Caco-2 (cell line): ENCODE measurements at places on chromosomes 16 and 17.

- no peaks in the 10 kb centered on the region for H3K36me3 ChIP-seq
- H3K27me3 ChIP-seq: no peaks in the 10 kb centered on the region
- no peak overlapping the region for H3K27ac ChIP-seq
- H3K4me3 ChIP-seq: no peak overlapping the region
- DNase-seq: no peak
Observed at GRCh38 chr17:6195123-6195522, 124.9 kb downstream of the WSCD1 start.

- H3K36me3 ChIP-seq: no peaks in the 10 kb centered on the region
- H3K27ac ChIP-seq: no peak overlapping the region
- no peaks in the 10 kb centered on the region for H3K4me1 ChIP-seq
- H3K4me3 ChIP-seq: no peak overlapping the region
- DNase-seq: peak; percentile 16
- H3K27me3 ChIP-seq: no peaks in the 10 kb centered on the region
Observed at GRCh38 chr16:21166561-21166961, 8.1 kb downstream of the LDAF1 start.

DNA sequence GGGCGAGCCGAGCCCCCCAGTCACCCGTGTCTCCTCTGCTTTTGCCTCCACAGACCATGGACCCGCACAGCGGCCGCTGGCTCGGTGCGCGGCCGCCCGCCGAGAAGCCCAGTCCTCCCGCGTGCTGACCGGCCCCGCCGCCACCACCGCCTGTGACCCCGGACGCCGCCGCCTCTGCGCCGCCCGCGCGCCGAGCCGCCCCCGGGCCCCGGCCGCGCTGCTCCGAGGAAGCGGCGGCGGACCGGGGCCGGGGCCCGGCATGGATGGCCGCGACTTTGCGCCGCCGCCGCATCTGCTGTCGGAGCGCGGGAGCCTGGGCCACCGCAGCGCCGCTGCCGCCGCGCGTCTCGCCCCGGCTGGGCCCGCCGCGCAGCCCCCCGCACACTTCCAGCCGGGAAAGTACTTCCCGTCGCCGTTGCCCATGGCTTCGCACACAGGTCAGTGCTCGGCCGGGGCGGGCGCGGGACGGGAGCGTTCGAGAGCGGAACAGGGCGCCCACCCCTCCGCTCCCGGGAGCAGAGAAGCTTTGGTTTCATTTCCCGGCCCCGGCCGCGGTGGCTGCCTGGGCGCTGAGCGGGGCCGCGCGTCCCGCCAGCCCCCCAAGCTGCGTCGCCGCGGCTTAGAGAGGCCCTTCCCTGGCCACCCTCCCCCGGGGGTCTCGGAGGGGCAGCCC, 4.4 kb downstream of the BAHCC1 start:
- no peaks in the 10 kb centered on the region for H3K27me3 ChIP-seq
- no peak overlapping the region for H3K27ac ChIP-seq
- peak; percentile 37 for DNase-seq
- H3K36me3 ChIP-seq: peaks cover 1% of the 10 kb centered on the region; the same call in 1 of the 2 replicates
- H3K4me3 ChIP-seq: peak overlapping the region; percentile 94

DNA sequence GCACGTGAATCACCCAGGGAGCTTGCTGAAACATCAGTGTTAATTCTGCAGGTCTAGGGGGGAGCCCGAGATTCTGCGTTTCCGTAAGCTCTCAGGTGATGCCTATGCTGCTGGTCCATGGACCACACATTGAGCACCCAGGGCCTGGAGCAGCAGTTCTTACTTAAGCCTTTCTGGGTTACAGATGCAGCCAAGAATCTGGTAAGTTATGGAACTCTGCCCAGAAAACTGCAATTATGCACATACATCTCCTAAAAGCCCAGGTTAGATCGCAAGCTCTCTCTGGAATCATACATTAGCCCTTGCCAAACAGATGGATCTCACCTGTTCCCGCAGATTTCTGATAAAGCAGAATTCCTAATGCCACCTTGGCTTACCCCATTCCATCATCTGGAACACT, 265.9 kb upstream of the SALL1 start:
- H3K36me3 ChIP-seq: no peaks in the 10 kb centered on the region
- 0 out of 2 replicates have a peak, but pooled peaks cover 1% of the 10 kb centered on the region for H3K27me3 ChIP-seq
- DNase-seq: no peak
- no peaks in the 10 kb centered on the region for H3K4me1 ChIP-seq

GRCh38 chr16:71460941-71461340, 1.1 kb downstream of the ZNF23 start:
- H3K27me3 ChIP-seq: no peaks in the 10 kb centered on the region
- peak overlapping the region; percentile 97 for H3K4me3 ChIP-seq
- no peak overlapping the region for H3K27ac ChIP-seq
- DNase-seq: no peak
- H3K4me1 ChIP-seq: peaks cover 7% of the 10 kb centered on the region; the same call in 1 of the 2 replicates

DNA sequence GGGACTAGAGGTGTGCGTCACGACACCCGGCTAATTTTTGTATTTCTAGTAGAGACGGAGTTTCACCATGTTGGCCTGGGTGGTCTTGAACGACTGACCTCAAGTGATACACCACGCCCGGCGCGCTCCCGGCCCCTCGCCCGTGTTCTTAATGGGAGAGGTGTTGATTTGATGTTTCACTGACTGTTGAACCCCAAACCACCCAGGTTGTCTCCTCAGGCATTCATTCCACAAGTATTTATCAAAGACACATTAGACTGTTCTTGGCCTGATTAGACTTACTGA, 1.4 kb downstream of the CENPN start:
- peak overlapping the region; percentile 100 for H3K27ac ChIP-seq
- no peaks in the 10 kb centered on the region for H3K27me3 ChIP-seq
- DNase-seq: no peak
- peaks cover 13% of the 10 kb centered on the region; the same call in 1 of the 2 replicates for H3K4me1 ChIP-seq
- peak overlapping the region; percentile 85 for H3K4me3 ChIP-seq

DNA sequence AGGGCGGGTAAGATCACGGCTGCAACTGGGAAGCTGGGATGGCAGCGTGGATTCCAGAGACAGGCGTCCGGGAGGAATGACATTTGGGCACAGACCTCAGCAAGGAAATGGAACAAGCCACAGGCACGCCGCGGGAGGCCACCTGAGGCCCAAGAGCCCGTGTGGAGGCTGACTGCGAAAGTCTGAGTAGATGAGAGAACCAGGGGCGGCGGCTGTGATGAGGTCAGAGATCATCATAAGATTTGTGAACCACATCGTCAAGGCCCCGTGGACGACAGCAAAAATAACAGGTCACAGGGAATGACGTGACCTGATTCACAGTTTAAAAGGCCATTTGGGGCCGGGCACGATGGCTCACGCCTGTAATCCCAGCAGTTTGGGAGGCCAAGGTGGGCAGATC, 48.2 kb downstream of the MRM3 start:
- no peak for DNase-seq
- H3K36me3 ChIP-seq: no peaks in the 10 kb centered on the region
- H3K27ac ChIP-seq: no peak overlapping the region

DNA sequence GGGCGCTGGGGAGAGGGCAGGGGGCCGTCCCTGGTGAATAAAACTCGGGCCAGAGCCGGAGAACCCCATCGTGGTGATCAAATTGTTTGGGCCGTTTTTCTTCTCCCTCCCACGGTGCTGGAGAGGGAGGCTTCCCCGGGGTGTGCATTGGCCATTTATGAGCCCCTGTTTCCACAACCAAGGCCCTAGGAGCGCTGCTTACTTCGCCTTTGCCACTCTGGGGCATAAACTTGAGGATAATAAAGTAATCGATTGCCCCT, 544 bp downstream of the CCP110 start:
- H3K27ac ChIP-seq: no peak overlapping the region
- no peaks in the 10 kb centered on the region for H3K36me3 ChIP-seq
- H3K4me1 ChIP-seq: peaks cover 11% of the 10 kb centered on the region; the same call in 1 of the 2 replicates
- DNase-seq: no peak

GRCh38 chr16:31327646-31328225, 27.2 kb upstream of the ITGAX start:
- no peak for DNase-seq
- no peaks in the 10 kb centered on the region for H3K36me3 ChIP-seq
- no peaks in the 10 kb centered on the region for H3K27me3 ChIP-seq

DNA sequence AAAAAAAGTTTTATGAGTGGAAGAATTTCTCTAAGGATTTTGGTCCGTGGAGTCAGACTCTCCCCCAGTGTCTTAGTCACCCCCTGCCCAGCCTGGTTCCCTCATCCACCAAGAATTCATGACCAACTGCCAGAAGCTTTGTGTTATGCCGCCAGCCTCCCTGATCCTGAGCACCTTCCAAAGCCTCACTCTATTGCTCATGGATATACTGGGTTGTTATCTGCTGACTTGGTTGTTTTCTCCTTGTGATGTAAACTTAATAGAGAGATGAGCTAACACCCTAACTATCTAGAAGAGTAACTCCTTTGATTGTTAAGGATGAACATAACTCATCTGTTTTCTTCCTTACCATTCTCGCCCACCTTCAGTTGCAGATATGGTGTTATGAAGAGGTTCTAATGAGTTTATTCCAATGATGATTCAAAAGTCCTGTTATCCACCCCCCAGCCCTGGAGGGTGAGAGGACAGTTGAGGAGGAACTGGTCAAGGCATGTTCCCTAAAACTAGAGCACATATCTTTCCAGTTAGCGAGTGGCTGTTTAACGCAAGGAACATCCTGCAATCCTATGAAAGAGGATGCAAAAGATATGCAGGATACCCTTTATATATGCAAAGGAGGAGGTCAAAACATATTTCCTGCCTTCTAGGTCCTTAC, 1.5 kb upstream of the PSMD3 start:
- no peaks in the 10 kb centered on the region for H3K27me3 ChIP-seq
- H3K27ac ChIP-seq: no peak overlapping the region
- H3K4me1 ChIP-seq: peaks cover 6% of the 10 kb centered on the region; the same call in 1 of the 2 replicates
- DNase-seq: no peak

DNA sequence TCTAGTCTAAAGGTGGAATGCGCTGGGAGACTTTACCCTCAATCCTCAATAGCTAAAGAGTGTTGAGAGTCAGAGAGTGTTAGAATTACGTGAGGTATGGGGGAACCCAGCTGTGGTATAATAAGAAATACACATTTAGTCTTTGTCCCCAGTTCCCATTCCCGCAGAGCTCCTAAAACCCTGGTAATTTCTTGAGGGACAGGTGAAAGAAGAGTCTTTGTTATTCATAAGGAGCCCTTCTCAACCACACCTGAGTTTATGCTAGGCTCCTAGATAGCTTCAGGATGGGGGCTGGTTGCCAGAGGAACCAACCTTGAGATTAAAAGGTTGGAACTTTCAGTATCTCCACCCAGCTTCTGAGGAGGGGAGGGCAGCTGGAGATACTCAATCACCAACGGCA, 5.8 kb downstream of the ZNF18 start:
- no peaks in the 10 kb centered on the region for H3K27me3 ChIP-seq
- no peak for DNase-seq
- no peak overlapping the region for H3K4me3 ChIP-seq
- H3K4me1 ChIP-seq: no peaks in the 10 kb centered on the region
- H3K36me3 ChIP-seq: no peaks in the 10 kb centered on the region

DNA sequence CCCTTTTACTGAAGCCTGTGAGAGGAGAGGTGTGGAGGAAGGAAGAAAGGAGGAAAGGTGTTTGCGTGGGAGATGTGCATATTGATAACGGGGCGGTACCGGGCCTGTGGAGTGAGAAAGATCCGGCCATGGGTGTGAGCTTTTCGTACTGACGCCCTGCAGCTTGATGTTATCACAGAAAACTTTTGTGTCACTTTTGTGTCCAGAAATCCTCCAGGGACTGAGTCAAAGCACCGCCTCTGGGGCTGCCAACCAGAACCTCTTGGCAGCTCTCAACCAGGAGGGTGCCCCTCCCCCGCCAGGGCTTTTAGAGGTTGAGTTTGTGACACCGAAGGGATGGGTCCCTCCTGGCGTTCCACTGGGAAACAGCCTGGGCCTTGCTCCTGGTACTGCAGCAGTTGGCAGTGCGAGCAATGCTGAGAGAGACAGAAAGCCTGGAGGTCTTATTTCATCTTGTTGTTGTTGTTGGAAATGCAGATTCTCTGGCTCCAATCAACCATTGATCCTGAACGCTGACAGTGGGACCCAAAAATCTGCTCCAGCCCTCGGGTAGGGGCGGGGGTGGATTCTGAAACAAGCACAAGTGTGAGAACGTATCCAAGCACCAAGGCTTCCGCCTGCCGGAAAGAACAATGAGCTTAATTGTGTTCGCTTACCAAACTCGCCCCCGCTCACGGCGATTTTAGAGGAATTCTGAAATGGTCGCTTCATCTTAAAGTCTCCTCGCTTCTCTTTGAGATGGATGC, 65.0 kb downstream of the CRISPLD2 start:
- DNase-seq: no peak
- H3K36me3 ChIP-seq: no peaks in the 10 kb centered on the region
- H3K4me1 ChIP-seq: no peaks in the 10 kb centered on the region
- H3K4me3 ChIP-seq: no peak overlapping the region
- H3K27ac ChIP-seq: no peak overlapping the region

DNA sequence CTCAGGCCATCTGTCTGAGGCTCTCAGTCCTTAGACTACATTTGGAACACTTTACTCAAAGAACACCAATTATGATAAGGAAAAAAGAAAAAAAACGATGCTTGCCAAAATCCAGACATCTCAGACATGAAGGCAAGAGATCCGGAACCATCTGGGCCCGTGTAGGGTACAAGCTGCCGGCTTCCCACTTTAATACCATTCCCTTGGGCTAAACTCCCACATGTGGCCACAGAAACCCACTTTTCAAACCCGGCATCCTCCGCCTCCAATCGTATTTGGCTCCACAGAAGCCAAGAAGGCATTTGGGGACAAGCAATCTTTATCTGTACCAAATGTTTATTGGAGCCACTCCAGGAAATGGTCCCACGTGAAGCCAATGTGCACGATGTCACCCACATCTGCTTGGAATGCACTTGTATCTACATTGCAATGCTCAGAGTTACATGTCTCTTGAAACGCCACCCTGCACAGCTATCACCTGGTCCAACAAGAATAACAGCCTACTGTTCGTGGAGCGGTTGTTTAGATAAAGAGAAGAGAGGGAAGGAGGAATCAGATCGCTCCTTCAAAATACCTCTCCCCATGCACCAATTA, 33.5 kb downstream of the XYLT1 start:
- H3K27ac ChIP-seq: peak overlapping the region; percentile 32
- no peaks in the 10 kb centered on the region for H3K4me1 ChIP-seq
- H3K4me3 ChIP-seq: no peak overlapping the region

DNA sequence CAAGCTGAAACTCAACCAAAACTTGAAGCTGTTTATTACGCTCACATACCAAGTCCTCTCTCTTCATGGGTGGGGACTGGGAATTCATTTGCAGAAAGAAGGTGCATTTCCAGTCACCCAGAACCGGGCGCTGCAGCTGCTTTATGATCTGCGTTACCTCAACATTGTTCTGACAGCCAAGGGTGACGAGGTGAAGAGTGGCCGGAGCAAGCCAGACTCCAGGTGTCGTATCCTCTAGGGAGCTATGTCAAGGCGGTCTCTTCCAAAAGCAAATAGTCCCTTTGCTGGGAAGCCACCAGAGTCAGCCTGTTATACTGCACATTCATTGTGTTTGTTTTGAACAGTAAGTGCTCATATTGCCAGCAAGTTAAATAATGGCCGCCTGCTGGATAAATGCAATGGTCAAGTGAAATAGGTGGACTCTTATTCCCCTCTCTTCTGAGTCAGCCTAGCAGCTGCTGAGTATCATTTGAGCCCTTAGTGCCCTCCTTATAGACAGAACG, 12.7 kb downstream of the COG1 start:
- DNase-seq: no peak
- peaks cover 12% of the 10 kb centered on the region for H3K36me3 ChIP-seq
- no peak overlapping the region for H3K27ac ChIP-seq
- peaks cover 13% of the 10 kb centered on the region for H3K4me1 ChIP-seq
- no peaks in the 10 kb centered on the region for H3K27me3 ChIP-seq
